NCI-H1436 (cell line): ENCODE measurements at places on chromosomes 3 and 15.

GRCh38 chr3:148021381-148021780 lies 612.2 kb downstream of the ZIC1 start:
- DNase-seq = no peak

- DNase-seq = no peak
Measured at GRCh38 chr3:188267790-188268335, 113.9 kb downstream of the LPP start.

DNA sequence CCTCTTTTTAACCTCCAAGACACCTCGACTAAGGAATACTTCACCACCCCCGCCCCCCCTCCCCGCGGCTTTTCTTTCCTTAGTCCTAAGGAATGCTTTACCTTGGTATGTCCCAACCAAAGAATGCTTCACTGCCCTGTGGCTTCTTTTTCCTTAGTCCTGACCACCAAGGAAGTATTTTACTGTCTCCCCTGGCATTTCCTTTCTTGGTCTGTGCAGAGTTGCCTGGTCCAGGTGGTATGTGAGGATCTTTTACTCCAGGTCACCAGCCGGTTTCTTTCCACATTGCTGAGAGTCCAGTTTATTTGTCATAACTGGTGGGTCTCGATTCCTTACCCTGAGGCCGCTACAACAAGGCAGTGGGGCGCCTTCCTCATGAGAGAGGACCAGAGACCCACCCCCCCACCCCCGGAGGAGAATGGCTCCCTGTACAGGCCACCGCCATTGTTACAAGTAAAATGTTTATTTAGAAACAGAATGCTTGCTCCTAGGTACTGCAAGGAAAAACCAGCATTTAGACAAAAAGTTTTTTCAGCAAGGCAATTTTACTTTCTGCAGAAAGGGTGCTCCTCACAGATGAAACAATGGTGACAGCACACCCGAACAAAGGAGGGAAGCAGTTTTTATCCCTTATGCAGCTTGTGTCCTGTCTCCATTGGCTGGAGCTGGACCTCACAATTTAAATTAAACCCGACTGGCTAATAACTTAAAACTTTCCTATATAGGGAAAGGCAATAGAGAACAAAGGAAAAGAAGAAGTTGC lies 23.1 kb upstream of the MTHFS start:
- DNase-seq = no peak

- DNase-seq = no peak
Measured at GRCh38 chr3:11495948-11496557, 147.7 kb downstream of the VGLL4 start.

DNA sequence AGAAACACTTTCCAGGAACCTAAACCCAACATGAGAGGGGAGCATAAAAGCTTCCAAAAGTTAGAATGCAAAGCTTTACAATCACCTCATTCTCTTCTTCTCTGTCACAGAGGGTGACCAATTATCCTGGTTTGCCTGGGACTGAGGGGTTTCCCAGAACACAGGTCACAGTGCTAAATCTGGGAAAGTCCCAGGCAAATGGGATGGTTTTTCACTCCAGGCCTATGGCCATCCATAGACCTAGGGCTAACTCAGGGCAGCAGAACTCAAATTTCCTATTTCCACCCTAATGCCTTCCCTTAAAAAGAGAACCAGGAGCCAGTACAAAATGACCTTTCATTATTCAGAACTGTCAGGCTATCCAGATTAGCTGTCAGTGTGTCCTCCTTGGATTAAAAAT lies 77.0 kb downstream of the TM4SF4 start:
- no peak for DNase-seq

- DNase-seq = no peak
Measured at GRCh38 chr3:125061170-125061569, 5.4 kb upstream of the HEG1 start.

GRCh38 chr3:17935222-17935621 lies 192.8 kb upstream of the TBC1D5 start:
- no peak for DNase-seq

- DNase-seq = no peak
Measured at GRCh38 chr3:188860147-188860546, 311.6 kb upstream of the TPRG1 start.

GRCh38 chr3:175297216-175297615 lies 438.1 kb downstream of the NAALADL2 start:
- DNase-seq = no peak

GRCh38 chr3:140465988-140466387 lies 211.9 kb upstream of the TRIM42 start:
- no peak for DNase-seq

DNA sequence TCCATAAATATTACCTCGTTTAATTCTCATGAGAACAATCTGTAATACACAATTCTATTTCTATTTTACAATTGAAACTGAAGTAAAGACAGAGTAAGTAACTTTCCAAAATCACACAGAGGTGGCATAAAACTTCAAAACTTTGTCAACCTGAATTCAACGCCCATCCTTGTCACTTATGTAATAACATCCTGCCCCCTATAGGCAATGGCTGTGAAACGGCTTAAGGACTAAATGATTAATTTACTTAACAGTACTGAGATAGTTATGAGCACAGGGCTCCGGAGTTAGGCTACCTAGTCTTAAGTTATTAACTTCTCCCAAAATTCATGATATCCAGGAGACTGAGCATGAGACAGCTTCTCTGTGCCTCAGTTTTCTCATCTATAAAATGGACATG lies 293.1 kb upstream of the CHRM5 start:
- no peak for DNase-seq

DNA sequence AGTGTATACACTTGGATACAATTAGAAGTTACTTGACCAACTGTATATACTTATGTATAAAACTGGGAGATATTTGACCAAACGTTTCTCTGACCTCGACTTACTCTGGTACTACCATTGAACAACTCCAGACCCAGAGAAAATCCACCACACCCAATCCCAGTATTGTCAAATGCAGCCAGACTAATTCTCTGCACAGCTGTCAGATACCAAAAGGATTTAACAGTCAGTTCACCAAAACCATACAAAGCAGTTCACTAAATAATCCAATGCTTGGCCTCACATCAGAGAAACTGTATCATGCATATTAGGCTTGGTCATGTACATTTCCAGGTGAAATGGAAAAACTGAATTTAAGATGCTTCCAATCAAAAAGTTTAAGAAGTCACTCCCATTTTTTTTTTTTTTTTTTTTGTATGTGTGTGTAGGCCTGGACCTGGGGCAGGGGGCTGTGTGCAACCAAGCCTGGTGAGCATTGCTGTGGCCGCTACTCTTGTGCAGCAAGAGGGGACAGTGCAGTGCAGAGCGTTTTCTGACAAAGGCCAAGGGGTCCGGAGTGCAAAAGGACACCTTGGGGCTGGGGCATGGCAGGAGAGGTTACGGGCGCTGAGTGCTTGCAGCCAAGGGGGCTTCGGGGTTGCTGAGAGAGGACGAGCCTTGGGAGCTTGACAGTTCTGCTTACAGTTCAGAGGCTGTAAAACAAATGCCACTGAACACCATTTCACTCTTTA lies 1.4 kb downstream of the TOMM70 start:
- DNase-seq = no peak

DNA sequence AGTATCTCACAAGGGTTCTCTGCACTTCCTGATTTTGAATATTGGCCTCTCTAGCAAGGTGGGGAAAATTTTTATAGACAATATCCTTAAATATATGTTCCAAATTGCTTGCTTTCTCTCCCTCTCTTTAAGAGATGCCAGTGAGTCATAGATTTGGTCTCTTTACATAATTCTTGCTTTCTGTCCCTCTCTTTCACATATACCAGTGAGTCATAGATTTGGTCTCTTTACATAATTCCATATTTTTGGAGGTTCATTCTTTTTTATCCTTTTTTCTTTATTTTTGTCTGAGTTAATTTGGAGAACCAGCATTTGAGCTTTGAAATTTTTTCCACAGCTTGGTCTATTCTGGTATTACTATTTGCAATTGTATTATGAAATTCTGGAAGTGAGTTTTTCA lies 77.7 kb upstream of the NUDT16 start:
- no peak for DNase-seq

- DNase-seq = no peak
Measured at GRCh38 chr3:98985431-98985830, 83.9 kb upstream of the DCBLD2 start.

DNA sequence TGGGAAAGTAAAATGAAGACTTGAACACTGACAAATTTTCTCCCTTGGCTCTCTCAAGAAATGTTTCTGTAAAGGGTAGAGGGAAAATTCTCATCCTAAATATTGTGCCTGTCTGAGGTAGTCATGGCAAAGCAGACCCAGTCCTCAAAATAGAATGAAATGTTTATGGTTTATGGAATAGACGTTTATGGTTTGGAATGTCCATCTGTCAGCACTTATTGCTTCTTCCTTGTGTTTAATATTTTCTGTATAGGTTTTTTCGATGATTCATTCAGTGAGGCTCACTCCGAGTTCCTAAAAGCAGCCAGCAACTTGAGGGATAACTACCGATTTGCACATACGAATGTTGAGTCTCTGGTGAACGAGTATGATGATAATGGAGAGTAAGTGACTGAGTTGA lies 13.9 kb downstream of the ELL3 start:
- DNase-seq = no peak

- no peak for DNase-seq
Measured at GRCh38 chr3:138638641-138639040, 30.1 kb downstream of the FAIM start.

GRCh38 chr3:96213393-96213792 lies 601.0 kb upstream of the EPHA6 start:
- DNase-seq = no peak

- no peak for DNase-seq
Measured at GRCh38 chr15:70523616-70524015, 239.7 kb downstream of the UACA start.

DNA sequence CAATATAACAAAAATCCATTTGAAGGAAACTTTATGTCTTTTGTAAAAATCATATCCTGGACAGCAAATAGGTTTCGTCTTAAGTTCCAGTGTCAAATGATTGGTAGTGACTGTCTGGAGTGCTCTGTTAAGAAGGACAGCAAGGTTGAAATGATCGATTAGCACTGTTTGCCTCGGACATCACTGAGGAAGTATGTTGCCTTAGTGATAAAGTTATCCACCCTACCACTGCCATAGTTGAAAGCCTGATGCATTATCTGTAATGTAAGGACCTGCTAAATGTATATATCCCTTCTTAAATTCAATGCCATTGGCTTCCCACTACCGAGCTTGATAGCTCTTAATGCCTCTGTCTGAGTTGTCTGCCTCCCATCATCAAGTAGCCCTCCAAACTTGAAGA lies 70.0 kb downstream of the CFAP20DC start:
- DNase-seq = no peak

- no peak for DNase-seq
Measured at GRCh38 chr3:13389378-13389777, 30.7 kb downstream of the NUP210 start.

DNA sequence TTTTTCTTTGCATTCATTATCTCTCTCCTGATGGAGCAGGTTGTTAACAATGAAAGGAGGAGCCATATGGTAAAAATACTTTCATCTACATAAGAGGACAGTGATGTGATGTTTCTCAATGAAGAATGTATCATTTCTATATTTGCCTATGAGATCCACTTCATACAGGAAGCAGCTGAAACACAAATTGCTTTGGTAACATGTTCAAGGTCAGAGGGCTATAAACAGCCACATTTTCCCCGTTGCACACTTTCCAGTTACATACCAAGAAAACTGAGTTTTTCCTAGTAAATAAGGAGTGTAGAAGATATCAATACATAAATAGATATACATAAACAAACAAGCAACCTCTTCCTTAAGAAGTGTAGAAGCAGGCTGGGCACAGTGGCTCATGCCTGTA lies 32.6 kb upstream of the GYG1 start:
- DNase-seq = no peak

GRCh38 chr15:85568261-85568808 lies 187.9 kb downstream of the AKAP13 start:
- no peak for DNase-seq

DNA sequence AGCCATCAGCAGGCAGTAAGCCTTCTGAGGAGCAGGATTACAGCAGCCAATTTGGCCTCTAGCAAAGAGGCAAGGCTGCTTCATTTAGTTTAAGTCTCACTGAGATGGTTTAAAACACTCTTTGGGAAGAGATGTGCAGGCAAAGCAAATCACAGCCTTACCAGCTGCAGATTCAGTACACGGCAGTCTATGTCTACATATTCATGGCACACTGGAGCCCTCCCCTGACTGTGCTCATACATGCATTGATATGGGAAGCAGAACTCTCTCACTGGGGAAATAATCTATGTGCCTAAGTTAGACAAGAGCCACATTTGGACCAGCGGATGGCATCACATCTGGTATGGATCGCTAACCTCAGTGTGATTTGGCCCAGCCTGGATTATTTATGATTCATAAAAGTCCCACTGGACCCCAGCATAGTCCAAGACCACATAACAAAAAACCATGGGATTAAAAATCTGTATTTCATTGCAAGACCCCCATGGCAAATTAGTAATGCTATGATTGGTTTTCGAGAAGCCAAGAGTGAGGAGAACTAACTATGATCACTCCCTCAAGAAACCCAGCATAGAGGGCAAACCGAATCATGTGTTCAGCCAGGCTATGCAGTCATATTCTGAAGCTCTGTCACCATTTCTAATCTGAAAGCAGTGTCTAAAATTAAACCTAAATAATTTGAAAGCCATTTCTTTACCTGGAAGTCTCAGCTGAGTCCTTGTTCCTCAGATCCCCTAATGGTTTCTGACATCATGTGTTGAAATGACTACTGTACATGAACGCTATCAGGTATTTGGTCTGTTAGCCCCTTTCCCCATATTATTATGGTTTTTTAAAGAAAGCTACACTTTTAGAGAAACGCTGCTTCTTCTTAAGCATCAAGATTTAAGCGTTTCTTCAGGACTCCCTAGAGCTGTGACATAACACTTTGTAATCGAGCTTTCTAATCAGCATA lies 1.2 kb downstream of the PRICKLE2 start:
- DNase-seq = no peak

DNA sequence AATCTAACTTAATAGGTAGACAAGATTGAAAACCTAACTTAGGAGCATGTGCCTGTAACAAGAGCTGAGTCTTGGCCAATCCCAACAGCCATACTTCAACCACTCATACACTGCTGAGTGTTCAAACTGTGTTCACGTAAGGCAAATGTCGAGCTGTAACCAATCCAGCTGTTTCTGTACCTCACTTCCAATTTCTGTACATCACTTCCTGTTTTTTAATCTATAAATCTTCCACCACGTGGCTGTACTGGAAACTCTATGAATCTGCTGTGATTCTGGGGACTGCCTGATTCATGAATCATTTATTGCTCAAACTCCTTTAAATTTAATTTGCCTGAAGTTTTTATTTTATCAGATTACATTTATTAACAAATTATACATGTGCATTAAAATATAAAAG lies 44.6 kb upstream of the NEDD4 start:
- DNase-seq = no peak

- DNase-seq = no peak
Measured at GRCh38 chr15:63110428-63111026, 11.1 kb upstream of the LACTB start.

GRCh38 chr15:39338251-39338650 lies 242.6 kb upstream of the THBS1 start:
- DNase-seq = no peak

- DNase-seq = no peak
Measured at GRCh38 chr15:26869628-26870027, 2.8 kb downstream of the GABRA5 start.
